ENCODE measurements at places on chromosomes 1 and 21.

DNA sequence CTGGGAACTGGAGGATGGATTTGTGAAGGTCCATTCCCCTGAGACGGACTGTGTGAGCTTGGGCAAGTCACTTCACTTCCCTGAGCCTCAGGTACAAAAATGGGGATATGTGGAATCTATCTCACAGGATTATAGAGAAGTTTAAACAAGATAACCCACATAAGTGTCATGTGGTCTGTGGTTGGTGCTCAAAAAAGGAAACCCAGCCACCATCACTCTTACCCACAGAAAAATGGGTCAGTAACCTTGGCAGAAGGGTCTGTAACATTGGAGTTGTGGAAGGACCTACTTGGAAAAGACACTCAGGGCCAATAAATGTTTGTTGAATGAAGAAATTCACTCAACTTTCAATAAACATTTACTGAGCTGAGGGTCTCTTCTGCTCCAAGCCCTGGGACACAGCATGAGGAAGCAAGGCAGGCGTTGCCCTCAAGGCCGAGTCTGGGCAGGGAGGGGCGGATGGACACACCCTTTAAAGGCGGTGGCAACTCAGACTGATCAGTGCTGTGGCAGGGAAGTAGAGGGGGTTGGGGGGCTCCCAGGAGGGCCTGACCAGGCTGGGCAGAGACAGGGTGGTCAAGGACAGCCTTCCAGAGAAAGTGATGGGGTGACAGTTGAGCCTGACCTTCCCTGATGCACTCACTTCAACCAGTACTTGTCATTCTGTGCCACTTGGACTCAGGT is 66.7 kb upstream of the ACOT11 start:
- DNase-seq = no peak

GRCh38 chr1:61210435-61211154 is 128.2 kb downstream of the NFIA start:
- DNase-seq = no peak

DNA sequence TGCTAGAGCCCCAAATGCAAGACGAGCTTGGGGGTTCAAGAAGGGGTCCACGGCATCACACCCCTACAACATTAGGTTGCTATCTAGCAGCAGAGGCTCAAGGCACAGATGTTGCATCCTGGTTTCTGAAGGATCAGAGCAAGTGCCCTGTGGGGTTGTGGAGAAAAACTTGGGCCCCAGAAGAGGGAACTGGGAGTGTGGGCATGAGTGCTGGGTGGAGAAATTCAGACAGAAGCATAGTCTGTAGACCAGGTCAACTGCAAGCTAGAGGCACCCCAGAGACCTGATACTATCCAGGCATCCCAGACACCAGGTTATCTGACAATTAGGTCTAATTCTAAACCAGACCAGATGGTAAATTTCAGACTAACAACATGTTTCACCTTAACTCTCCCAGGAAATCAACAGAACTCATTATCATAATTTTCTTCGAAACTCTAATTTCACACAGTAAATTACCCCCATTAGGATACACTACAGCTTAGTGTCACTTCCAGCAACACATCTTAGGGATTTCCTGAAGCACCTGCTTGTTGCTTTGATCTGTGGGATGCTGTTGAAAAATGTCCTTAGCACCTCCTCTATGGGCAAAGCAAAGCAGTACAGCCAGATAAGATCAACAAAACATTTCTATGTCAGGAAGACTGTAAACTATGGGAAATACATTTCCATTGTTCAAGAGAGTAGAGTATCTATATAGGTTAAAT is 179.3 kb downstream of the VAV3 start:
- no peak for DNase-seq

DNA sequence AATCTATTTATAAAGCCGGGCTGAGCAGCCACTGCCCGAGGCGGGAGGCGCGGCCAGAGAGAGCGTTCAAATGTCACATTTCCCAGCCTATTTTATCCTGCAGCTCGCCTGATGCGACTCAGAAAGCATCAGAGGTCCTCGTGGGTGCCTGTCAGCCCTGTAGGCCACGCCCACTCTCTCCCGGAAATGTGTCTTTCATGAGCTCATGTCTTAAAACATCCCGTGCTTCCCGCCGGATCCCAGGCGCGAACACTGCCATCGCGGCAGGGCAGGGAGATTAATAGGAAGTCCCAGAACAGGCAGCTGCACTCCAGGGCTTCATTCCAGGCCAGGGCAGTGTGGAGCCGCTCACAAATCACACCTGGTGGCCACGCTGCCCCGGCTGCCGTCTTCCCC is 117.5 kb downstream of the PRDM16 start:
- DNase-seq = no peak

DNA sequence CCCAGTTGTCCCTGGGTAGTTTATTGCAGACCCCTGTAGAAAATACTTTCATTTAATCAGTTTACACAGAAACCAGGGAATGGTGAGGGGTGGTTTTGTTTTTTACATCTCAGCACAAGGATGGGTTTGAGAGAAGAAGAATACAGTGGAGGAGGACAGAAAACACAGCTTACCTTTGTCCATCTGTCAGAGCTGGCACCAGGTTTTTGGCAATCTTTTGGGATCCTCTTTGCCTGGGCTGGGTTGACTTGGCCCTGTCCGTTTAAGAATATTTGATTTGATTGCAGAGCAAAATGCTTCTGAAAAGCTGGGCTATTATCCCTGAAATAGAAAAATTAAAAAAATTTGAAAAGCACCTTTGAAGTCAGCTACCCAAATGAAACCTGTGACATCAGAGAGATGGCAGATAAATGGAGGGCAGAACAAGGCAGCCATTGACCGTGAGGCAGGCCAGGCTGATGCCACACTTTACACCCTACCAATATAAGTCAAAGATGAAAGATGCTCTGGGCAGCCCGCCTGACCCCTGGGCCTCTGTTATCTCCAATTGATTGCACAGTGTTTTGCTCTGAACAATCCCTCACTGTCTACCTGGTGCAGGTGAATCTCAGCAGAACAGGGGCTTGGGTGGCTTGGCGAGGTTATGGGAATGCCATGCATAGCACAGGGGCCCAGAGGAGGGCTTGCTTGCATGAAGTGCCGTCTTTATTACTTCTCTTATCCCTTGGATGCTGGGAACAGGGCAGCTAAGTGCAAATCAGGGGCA is 218.8 kb downstream of the LMX1A start:
- DNase-seq = no peak

DNA sequence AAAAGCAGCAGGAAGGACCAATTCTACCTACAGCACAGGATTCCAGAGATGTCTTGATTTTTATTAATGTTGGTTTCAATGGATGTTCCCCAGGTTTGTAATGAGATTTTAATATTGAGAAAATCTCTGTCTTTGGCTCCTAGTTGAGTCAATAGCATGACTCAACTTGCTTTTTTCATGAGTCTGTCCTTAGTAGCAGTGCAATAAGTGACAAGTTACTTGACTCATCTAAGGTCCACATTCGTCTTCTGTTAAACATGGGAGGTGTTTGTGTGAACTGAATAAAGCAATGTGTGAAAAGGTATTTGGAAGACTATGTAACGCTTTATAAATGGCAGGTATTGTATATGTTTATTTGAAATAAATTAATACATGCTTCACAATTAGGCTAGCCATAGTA is 645.0 kb upstream of the PTBP2 start:
- no peak for DNase-seq

DNA sequence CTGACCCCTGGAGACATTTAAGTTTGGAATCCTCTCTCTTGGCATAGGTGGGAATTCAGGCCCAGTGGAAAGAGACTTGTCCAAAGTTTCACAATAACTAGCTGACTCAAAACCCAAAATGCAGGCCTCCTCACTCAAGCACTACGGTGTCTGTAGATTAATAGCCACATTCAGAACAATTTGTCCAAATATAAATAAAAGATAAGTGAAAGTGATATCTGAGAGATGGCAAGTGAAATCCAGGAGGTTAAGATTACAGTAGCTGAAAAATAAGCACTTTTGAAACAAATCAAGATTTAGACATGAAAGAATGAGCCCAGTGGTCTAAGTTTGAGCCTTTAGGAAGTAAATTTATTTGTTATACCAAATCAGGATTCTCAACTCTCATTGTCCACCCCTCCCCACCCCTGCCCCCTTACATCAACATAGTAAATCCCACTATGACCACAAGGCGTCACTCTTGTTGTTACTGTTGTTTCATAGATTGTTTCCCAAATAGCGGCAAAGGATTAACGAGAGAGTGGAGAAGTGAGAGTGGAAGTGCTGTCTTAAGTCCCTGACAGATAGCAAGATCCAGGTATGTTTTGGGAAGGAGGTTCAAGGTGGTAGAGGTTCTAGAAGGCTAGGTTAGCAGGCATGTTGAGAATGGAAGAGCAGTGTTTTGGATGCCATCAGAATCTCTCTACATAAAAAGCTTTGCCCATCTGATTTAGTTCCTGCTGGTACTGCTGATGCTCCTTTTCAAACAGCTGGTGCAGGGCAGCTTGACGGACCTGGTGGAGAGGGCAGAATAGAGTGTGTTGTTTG is 7.1 kb upstream of the TPM3 start:
- peak; percentile 31 for DNase-seq

DNA sequence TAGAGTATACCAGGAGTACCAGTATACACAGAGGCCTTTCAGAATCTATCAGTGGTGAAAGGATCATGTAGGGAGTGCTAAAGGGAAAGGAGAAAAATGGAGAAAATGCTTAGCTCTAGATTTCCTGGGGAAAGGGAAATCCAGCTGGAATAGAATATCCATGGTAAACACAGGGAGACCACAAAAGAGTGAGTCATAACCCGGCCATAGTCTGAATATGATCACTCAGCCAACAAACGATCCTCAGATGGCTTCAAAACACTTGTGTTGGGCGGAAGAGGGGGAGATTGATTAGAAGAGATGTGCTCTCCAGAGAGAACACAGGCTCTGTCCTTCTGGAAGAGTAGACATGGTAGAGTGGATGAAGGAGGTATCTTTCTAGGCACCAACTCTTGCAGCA is 180.6 kb downstream of the PAPPA2 start:
- no peak for DNase-seq

DNA sequence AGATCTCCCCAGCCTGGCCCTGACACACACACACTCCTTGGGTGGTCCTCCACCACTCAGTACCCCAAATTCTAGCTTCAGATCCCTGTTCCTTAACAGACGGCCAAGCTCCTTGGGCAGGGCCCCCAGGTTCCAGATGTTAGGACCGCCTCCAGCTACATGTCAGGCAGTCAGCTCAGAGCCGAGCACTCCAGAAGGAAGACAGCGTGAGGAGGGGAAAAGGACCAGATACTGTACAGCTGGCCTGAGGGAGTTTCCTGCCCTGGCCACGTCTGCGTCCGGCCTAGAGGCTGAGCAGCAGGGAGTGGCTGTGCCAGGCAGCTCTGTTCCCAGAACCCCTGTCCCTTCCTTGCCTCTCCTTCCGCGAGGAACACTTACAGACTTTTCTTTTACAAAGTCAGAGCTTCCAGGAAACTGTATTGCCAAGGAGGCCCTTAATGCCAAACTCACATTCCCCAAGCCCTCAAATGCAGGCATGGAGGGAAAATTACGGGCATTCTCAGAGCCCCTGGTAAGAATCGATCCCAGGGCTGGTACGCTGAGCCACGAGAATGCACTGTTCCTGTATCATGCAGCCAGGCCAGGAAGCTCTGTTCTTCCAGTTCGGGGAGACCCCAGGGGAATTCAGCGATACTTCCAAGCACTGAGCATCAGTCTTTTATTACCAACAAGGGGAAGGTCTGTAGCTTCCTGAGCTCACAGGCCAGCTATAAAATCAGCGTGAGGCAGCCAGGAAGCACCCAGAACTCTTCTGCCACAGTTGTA is 45.2 kb upstream of the CNTN2 start:
- DNase-seq = no peak

DNA sequence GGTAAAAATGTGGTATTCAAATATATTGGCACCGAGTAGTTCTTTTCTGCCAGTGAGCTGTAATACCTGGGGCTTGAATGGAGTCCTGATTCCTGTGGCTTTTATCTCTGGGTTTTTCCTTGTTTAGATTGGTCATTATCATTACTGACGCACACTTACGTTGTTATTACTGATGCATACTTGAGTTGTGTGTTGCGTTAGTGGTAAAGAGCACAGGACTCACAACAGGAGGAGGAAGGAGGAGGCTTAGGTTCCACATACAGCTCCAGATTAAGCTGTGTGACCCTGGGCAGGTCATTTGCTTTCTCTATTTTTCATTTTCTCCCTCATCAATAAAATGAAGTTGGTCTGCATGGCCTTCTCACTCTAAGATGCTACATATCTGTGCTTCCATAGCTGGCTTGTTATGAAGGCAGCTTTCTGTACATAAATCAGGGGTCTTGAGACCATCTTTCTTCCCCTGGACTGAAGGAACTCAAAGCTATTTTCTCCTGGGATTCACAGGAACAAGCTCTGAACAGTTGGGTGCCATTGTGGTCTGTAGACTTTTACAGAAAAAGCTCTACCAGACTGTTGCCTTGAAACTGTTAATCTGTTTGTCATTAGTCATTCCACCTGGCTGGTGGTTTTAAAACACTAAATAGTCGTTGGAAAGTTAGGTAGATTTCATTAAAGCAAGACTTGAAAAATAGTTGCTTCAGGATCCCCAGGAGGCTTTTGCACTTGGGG is 5.6 kb downstream of the ARID1A start:
- no peak for DNase-seq

- DNase-seq = no peak
These were observed 203.2 kb downstream of the FGGY start for GRCh38 chr1:59499943-59500569.

- no peak for DNase-seq
These were observed 16.9 kb downstream of the MORN1 start for GRCh38 chr1:2374252-2375155.

- DNase-seq = no peak
These were observed 30.5 kb downstream of the SIM2 start for GRCh38 chr21:36729310-36729970.

GRCh38 chr1:233629305-233629935 is 15.5 kb downstream of the KCNK1 start:
- no peak for DNase-seq

- no peak for DNase-seq
These were observed 23.4 kb downstream of the GTF2B start for GRCh38 chr1:88867743-88868521.

GRCh38 chr1:192639607-192640368 is 3.8 kb downstream of the RGS13 start:
- no peak for DNase-seq

DNA sequence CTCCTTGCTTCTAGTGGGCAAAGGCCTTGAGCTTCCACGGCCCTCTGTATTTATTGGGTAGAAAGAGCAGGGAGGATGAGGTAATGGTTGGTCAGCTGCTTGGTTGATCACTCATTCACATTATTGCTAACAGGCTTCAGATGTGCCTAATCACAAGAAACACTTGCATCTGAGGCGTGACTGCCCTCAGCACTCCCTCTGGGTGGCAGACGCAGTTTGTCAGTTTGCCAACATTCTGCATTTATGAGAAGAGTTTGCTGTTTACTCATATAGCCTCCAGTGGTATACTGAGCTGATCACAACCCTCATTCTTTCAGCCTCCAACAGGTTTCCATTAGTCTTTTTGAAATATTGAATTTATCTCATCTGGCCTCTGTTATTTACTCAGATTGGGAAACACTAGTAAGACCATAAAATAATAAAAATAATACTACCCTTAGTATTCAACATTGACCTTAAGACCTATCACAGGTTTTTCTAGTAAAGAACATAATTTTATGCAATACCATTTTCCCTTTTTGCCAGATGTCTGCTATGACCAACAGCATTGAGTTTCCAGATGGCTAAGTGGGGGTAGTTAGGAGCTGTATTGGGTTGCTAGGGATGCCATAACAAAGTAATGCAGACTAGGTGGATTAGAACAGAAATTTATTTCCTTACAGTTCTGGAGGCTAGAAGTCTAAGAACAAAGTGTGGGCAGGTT is 53.3 kb downstream of the PTGFR start:
- DNase-seq = no peak

- no peak for DNase-seq
These were observed 447.0 kb upstream of the PKN2 start for GRCh38 chr1:88237058-88237457.

- no peak for DNase-seq
These were observed 29.7 kb downstream of the TOR1AIP1 start for GRCh38 chr1:179911812-179912211.

Data from activated T-cell treated with anti-CD3 and anti-CD28 coated beads, Interleukin-2, amount 50 U/mL, for 48 hours (primary cell).